ENCODE measurements at places on chromosomes 4 and X.

DNA sequence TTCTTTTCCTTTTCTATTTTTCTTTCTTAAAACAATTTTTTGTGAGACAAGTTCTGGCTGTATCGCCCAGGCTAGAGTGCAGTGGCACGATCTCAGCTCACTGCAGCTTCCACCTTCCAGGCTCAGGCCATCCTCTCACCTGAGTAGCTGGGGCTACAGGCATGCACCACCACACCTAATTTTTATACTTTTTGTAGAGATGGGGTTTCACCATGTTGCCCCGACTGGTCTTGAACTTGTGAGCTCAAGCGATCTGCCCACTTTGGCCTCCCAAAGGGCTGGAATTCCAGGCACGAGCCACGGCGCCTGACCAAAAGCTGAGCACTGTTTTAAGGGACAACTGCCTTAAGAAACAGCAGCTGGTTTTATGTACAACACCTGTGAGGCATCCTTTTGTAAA is 9.3 kb upstream of the NAT8L start:
- no peak for DNase-seq

GRCh38 chrX:123830309-123830708 is 29.5 kb upstream of the XIAP start:
- DNase-seq = no peak

GRCh38 chr4:118834960-118835569 is 861 bp downstream of the SEC24D start:
- peak; percentile 56 for DNase-seq

DNA sequence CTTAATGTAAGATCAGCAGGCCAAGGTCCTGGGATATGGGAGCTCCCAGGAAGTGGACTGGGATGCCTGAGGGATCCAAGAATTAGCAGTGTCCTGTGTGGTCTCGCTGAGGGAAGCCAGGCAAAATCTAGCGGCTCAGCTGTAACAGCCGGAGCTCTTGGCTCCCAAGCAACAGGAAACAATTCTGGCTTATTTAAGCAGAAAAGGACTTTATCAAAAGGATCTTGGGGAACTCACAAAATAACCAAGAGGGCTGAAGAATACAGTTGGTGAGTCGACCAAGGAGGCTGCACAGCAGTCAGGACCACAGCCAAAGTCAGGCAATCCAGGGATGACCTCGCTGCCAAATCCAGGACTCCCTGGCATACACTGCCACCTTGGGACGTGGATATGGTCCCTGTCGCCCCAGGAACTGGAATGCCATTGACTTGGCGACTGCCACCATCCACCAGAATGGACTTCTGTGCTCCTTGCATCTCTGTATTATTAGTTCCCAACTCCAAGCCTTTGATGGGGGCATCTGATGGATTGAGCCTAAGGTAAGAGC is 165.3 kb upstream of the BCOR start:
- DNase-seq = no peak

DNA sequence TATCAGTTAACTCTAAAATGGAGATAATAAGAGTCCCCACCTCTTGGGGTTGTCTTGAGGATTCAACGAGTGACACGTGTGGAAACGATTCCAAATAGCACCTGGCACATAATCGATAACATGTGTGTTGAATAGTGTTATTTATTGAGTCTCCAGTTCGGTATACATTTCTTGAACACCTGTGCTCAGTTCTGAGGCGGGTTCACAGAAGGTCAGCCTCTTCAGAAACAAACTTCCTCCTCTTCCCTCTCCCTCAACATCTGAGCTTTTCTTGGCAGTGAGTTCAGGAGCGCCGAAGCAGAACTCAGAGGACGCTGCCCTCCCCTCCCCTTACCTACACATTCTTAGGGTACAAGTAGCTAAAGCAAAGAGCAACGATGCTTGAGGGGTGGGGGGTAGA is 934 bp downstream of the PDHA1 start:
- DNase-seq = no peak

- no peak for DNase-seq
Observed at GRCh38 chr4:24770667-24771066, 24.7 kb upstream of the SOD3 start.

DNA sequence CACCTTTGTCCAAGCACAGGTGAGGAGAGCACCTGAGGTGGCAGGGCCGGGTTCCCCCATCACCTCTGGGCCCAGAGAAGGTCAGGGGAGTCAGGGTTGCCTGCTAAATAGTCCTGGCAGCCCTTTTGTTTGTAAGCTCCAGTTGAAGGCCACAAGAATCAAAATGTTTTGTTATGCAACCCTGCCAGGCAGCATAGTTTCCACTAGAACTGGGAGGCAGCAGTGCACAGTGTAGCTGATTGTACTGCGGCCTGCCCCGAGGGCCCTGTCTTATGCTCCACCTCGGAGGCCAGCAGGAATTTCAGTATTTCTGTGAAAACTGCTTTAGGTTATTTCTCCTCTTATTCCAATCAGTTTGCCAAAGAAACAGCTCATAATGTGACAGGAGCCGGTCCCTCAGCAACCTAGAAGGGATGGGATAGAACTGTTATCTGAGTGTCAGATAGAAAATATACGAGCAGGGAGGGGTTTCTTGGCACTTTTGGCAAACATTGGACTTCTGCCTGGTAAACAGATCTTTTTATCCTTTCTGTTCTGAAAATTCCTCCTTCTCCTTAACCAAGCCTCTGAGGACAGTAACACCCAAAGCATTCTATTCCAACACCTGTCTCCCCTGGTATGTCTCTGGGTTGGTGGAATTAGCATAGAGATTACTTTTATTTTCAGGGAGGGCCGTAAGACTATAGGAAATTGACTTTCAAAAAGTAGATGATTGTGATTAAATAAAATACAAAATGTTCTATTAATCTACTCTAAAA is 93.6 kb downstream of the LNX1 start:
- no peak for DNase-seq

GRCh38 chr4:17251101-17251500 is 260.8 kb downstream of the QDPR start:
- DNase-seq = no peak

DNA sequence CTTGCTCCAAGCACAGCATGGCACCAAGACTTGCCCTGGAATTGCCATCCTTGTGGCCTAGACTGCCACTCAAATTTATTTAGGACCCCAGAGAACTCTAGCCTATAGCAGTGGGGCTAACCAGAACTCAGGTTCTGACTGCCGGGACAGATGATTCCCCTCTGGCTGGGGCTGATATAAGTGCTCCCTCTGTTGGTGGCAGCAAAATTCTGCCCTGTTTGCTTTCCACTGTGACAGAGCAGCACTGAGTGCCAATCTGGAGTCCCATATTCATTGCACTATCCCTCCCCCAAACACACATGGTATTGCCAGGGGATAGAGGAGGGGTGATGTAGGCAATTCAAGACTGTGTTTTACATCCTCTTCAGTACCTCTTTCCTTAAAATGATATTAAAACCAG is 1081.9 kb downstream of the FAT4 start:
- no peak for DNase-seq

DNA sequence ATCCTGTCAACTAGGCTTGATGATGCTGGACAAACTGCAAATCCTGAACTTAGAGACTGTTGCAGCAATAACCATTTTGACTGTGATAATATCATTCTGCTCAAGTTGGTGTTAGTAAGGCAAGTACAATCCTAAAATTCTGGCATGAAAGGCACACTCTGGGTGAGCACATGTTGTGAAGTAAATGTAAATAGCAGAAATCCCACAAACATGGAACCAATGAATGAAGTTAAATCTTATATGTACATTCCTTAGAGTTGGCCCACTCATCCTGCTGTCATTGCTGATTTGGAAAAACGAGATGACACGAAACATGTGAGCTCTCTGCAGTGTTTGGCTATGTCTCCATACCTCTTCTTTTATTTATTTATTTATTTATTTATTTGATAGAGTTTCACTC is 21.0 kb downstream of the RBM47 start:
- no peak for DNase-seq
